ENCODE measurements at places on chromosomes 13 and 19.

DNA sequence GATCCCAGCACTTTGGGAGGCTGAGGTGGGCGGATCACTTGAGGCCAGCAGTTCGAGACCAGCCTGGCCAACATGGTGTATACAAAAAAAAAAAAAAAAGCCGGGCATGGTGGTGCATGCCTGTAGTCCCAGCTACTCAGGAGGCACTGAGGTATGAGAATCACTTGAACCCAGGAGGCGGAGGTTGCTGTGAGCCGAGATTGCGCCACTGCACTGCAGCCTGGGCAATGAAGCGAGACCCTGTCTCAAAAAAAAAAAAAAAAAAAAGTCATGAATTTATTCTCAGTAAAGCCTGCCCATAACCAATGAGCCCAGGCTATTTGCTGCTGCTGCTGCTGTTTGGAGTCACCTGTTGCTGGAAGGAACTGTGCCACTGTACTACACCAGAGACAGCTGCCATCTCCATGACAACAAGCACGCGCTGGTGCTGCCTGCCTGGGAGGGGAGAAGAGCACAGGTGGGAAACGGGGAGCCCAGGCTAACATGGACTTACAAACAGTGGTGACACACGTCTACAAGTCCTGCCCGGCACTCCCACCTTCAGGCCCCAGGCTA, 11.3 kb downstream of the ZFR2 start:
- peak; percentile 31 for DNase-seq

GRCh38 chr19:45879055-45879454, 6.9 kb downstream of the IRF2BP1 start:
- DNase-seq = no peak

- no peak for DNase-seq
These were observed 45.5 kb upstream of the NPAS1 start for GRCh38 chr19:46974181-46974580.

DNA sequence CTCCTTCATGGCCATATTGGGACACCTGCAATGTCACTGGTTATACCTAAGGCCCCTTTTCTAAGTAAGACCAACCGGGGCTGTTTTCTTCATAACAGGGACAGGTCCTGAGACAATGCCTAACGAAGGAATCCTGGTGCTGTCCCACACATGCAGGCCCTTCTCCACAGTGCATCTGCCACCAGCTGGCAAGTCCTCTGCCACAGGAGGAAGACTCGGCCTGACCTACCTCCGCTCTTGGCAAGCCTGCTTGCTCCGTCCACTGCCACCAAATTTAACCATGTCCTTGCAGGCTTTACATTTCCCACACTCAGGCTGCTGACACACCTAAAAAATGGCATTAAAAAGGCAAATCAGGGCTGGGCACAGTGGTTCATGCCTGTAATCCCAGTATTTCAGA, 31.8 kb upstream of the EIF3G start:
- no peak for DNase-seq

GRCh38 chr19:31348481-31349159, 616 bp downstream of the TSHZ3 start:
- peak; percentile 43 for DNase-seq

GRCh38 chr13:39321574-39321973, 281.4 kb downstream of the LHFPL6 start:
- DNase-seq = no peak

- DNase-seq = peak; percentile 40
These were observed 553.1 kb downstream of the EFNB2 start for GRCh38 chr13:105982219-105982930.

DNA sequence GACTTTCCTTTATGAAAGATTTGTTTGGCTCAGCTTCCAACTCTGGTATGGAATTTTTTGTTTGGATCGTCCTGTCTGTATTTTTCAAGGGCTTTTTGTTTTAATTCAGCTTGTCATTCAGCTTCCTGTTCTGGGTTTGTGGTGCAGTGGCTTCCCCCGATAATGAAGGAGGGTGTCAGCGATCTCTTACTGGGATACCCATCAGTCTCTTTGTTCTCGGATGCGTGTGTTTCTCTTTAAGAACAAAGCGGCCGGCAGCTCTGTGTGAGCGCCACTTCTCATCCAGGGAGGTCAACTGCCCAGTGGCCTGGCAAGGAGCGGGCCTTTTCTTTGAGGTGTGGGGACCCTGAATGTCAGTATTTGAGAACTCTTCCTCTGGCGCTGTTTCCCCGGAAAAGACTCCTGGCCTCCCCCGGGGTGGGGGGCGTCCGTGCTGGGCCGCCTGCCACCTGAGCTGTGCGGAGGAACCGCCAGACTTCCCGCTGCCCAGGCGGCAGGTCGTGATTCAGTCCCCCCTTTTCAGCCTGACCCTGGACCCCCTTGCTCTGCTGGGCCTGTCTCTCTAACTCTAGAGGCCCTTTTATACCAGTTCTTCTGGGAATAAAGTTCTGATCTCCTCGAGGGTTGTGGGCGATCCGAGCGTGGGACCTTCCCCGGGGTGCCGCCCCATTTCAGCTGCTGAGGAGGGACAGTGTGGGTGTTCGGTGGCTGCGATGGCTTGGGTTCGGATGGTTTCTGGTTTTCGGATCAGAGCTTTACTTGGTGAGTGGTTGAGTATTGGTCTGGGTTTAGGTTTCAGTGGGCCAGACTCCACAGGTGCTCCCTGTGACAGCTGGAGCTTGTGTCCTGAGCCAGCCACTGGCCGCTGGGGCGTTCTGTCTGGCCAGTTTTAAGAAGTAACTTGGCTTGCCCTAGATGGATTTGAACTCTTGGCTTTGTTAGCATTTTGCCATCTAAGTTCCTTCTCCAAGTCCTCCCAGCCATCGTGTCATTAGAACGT, 3.4 kb downstream of the SF3A2 start:
- no peak for DNase-seq

DNA sequence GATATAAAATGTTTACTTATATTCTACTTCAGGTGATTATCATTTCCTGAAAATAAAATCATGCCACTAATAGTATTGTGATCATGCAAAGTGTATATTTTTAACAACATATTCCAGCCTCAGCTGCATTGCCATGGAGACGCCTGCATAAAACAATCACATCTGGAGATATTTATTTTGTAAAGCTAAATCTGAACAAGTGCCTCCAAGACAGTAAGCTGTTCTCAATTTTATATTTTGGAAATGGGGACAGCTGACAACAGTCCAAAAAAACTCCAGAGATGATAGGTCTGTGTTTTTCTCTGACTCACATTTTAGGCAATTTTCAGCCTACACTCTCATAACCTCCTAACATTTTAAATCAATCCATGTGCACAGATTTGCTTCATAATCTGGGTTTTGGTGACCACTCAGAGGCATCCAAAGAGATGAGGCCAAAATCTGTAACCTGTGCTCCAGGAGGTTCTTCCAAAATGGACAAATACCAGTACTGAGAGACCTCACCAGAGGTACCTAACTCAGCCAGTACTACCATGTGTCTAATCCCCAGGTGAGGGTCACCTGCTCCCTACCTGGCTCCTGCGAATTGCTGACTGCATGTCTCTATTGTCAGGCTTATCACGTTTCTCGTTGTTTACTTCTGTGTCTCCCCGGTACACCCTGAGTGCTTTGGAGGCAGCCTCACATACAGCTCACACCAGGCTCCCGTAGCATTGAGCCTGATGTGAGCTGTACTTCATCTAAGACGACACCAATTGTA, 62.7 kb downstream of the COL4A1 start:
- DNase-seq = no peak

Data from cardiac muscle cell (in vitro differentiated cells and primary cell).